ENCODE measurements at places on chromosomes 13 and 19. TPM values are rescaled to one million over a fixed set of nuclear protein-coding genes. Genes with fewer than 3 reads are reported as not detected.

Gene ATXN8OS
- total RNA-seq, result not detected

DNA sequence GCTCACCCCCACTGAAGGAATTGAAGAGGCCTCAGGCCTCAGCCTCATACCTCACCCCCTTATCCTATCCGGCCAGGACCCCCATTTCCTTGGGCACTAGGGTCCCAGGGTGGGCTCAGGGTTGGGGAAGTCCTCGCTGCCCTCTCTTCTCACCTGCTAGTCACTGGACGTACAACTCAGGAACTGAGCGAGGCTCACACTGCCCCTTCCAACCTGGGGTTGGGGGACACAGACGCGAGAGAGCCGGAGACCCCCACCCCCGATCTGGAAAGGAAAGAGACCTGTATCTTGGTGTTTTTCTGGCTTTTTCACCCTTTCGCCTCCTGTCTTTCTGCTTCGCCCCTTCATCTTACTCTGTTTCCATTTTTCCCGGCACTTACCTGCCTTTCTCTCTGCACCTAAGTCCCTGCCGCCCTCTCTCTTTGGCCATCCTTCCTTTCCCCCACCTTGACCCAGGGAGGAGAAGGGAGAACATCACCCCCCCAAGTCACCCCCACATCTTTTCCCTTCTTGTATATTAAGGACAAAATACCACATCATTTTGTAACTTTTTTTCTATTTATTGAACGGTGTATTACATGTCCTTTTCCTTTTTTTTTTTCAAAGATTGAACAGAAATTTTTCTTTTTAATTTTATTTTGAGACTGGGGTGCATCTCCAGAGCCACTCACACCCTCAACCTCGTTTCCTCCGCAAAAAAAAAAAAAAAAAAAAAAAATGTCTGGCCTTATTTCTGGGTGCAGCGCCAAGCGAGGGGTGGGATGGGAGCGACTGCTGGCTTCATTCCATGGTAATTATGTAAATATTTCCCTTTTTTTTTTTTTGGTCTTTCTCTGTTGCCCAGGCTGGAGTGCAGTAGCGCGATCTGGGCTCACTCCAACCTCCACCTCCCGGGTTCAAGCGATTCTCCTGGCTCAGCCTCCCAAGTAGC lies 36.6 kb downstream of the ZSWIM4 start:
- no peak for DNase-seq

Gene GPI
- total RNA-seq, result 375 TPM

Gene DKKL1
- not detected for total RNA-seq

Gene GFY
- total RNA-seq, result not detected

- no peak for DNase-seq
Observed at GRCh38 chr13:40781717-40782116, 7.7 kb upstream of the SLC25A15 start.

DNA sequence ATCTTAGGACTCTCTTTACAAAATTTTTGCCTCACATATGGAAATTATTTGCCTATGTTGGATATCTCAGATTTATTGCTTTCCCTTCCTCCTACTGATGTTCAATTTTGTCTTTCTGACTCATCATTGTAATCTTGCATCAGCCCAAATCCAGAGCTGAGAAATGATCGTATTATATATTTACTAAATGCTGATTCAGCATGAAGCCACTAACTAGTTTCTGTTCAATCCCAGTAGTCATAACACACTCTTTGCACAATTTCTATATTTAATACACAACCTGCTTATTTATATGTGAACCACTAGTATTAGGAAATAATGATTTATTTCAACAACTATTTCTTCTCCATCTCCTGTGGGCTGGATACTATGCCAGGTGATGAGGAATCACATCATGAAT lies 161.1 kb upstream of the PCDH17 start:
- no peak for DNase-seq

Gene GPATCH1
- total RNA-seq, result 17.0 TPM

DNA sequence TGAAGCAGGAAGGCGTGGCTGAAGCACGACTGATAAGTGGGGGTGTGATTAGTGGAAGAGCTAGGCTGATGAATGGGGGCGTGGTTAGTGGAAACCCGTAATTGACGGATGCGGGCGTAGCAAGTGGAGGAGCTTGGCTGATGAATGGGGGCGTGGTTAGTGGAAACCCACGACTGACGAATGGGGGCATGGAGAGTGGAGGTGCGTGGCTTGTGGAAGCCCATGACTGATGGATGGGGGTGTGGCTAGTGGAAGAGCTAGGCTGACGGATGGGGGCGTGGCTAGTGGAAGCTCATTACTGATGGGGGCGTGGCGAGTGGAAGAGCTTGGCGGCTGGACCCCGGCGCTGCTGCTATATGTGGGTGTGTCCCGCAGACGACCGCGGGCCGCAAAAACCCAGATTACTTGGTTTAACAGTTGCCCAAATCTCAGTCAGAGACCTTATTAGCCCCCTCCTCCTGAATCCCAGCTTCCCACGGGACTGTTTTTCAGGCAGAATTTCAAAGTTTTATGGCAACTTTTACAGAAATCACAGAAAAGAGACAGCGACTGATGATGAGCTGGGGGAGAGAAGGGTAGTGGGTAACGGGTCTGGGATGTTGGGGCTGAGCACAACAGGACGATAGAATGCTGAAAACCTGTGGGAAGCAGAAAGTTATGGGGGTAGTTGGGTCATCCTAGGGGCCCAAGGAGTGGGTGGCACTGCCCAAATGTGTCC lies 9.0 kb upstream of the MEIS3 start:
- peak; percentile 97 for DNase-seq

Gene PEAK3
- not detected for total RNA-seq

GRCh38 chr13:39521701-39522100 lies 81.3 kb downstream of the LHFPL6 start:
- no peak for DNase-seq

- no peak for DNase-seq
Observed at GRCh38 chr13:112964971-112965492, 4.0 kb upstream of the MCF2L start.

- peak; percentile 68 for DNase-seq
Observed at GRCh38 chr13:32267836-32268439, 47.2 kb downstream of the ZAR1L start.

DNA sequence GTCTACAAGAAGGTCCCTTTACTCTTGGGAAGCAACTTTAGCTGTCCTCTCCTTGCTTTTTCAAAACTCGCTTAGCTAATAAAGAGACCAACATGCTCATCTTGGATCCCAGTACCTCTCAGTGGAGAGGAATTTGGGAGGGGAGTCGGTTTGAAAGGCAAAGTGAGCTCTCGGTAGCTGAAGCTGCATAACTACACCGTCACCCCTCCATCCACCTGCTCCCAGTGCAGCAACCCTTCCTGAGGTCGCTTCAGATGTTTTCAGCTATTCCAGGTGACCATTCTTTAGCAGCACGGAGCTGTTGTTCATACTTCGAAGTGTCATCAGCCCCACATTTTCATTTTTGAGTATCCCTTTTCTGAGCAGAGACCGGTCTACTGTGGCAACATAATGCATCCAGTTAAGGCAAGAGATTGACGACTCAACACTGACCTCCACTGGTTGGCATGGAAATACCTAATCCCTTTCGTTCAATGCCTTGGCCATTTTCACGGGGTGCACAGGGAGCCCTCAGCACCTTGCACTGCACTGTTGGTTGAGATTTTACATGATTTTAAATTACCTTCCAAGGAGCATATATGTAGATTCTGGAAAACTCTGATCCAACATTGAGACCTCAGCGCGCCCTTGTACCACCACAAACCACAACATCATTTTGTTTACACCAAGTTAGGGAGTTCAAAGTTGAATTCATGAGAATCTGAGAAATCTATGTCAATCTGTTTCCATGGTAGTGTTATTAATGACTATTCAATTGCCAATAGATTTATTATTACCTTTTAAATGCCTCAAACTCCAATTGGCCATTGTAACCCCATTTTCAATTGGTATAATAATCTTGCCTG lies 42.2 kb downstream of the DLEU7 start:
- peak; percentile 63 for DNase-seq

DNA sequence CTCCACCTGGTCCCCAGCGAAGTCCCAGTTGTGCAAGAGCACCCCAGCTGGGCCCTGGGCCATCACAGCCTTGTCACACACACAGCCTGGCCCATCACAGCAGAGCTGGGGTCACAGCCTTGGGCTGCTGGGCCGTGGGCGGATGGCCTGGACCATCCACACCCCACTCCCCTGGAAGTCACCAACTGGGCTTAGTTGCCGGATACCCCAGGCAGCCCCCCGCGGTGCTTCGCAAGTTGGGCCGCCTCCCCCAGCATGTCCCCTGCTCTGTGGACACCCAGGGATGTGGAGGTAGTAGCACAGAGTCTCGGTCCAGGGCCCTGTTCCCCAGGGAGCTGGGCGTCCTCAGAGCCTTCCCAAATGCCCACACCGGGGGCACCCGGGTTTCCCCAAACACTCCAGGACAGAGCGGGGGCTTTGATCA lies 4.5 kb upstream of the ZNF554 start:
- no peak for DNase-seq

DNA sequence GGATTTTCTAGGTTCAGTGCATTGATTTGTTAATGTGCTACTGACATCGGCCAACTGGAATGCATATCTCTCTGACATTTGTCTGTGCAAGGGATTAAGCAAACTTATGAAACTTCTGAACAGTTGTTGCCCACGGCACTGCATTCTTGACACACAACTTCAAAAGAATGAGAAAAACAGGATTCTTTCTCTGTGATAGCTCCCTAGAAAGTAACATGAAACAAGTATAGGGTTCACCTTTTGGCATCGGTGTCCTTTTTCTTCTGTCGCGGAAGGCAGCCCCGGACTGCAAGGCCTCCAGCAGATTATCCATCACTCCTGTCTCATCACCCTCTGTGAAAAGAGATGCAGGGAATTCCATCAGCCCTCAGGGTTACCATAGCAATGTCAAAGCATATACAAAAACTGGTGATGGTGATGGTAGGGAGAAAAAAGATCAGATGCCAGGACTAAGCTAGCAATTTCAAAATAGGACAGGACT lies 389.2 kb downstream of the DIAPH3 start:
- DNase-seq, result no peak

DNA sequence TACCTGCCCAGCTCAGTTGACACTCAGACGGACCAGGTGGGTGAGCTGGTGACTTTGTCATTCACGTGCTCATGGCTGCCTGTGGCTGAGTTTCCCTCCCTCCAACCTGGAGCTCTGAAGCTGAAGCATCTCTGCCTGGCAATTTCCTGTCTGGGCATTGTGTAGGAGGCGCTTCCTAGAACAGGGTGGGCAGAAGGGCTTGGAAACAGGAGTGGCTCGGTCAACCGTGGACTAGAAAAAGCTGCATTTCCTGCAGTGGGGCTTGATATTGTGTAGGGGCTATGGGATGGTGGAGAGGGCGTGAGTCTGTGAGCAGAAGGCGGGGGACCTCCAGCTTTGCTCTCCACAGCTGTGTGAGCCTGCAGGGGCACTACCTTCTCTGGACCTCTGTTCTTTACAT lies 278.3 kb downstream of the TEX29 start:
- DNase-seq, result no peak

- no peak for DNase-seq
Observed at GRCh38 chr13:30157616-30157993, 149.7 kb downstream of the KATNAL1 start.
